ENCODE measurements at places on chromosomes 7 and 10.

- DNase-seq: no peak
Measured at GRCh38 chr10:70293169-70293843, 9.5 kb upstream of the NPFFR1 start.

DNA sequence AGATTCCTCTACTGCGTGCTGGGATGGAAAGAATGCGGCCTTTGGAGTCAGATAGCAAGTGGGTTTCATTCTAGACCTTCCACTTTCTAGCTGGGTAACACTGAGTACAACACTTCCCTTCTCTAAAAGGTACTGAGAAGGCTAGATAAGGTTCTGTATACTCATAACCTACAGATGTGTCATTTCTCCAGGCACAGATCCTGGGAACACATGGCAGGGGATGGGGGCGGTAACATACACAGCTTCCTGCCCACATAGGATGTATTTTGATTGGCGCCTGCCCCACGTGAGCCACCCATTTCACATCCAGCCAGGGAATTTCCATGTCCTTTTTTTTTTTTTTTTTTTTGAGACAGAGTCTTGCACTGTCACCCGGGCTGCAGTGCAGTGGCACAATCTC, 31.8 kb downstream of the KLRG2 start:
- no peak for DNase-seq

- no peak for DNase-seq
Measured at GRCh38 chr7:121076350-121077164, 88.0 kb downstream of the CPED1 start.

DNA sequence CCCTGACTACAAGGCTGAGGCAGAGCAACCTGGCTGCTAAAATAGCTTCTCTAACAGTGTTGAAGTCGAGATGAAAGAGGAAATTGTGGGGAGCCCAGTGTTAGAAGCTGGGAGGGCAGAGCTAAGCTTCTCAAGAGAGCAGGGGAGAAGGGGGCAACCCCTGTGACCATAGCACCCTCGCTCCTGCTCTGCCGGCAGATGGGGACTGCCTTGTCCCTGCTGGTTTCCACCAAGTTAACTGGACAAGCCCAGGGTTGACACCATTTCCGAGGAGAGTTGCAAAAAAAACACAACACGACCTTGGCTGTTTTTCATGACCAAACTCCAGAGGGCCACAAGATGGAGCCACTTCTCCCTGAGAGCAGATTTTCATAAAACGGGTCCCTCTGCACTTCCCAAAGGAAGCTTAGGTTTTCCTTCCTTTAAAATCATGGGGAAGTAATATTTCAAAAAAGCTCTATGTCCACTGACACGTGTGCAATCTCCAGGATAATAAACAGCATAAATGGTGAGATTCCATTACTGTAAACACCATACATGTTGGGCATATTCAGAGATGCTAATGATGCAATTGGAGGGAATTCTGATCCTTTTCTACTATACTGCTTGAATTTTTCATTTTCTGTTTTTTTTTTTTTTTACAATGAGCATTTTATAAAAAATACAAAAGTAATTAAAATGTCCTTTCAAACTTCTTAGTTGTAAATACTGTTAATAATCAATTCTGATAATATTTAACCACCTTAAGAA, 140.4 kb downstream of the PIP4K2A start:
- DNase-seq: peak; percentile 54
